ENCODE measurements at places on chromosomes 3 and 15. TPM values are rescaled to one million over a fixed set of nuclear protein-coding genes. Genes with fewer than 3 reads are reported as not detected.

DNA sequence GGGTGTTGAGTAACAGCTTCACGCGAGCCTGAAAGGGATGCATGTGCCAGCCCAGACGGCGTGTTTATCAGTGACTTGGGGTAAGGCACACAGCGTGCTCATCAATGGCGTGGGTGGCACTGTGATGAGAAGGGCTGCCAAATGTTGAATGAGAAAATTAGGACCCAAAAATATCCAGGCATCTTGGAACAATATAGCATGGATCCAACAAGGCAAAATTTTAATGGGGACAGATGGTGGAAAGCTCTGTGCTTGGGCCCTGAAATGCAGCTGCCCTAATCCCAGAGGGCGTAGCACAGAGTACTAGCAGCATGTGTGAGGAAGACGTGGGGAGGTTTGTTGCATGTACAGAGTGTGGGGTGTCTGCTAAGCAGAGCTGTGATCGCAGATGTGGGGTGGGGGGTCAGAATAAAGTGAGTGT is 48.9 kb downstream of the SSUH2 start:
- no peak overlapping the region for H3K27ac ChIP-seq
- no peaks in the 10 kb centered on the region for H3K4me1 ChIP-seq
- no peak overlapping the region for H3K4me3 ChIP-seq
- no peaks in the 10 kb centered on the region for H3K36me3 ChIP-seq
- H3K27me3 ChIP-seq, result no peaks in the 10 kb centered on the region

DNA sequence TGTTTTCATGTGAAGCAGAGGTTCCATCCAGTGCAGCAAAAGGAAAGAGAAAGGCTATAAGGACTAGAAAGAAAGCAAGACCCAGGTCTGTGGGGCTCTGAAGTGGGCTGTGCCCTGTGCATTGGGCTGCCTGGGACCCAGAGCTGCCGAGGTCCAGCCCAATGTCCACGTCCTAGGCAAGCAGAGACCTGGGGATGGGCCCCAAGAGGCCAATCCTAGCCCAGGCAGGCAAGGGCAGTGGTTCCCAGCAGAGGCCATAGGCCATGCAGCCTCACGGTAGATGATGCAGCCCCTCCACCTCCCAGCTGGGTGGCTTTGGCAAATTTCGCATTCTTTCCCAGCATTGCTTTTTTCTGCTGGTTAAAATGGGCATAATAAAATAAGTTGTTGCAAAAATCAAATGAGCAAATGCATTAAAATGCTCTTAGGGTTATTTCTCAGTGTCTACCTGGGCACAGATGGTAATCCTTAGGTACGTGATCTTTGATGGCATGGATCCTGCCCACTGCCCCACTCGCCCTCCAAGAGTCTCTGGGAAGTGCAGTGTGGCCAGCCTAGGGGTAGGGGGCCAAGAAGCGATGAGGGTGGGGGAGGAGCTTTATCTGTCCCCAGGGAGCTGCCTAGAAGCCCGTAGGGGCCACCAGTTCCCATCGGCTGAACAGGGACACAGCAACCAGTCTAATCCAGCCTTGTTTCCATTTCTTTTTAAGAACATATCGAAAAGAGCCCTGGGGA is 22.3 kb upstream of the GP9 start:
- H3K4me1 ChIP-seq, result peaks cover 14% of the 10 kb centered on the region
- H3K36me3 ChIP-seq, result no peaks in the 10 kb centered on the region
- no peak for DNase-seq
- H3K4me3 ChIP-seq, result no peak overlapping the region
- H3K27me3 ChIP-seq, result peaks cover 9% of the 10 kb centered on the region

- no peaks in the 10 kb centered on the region for H3K4me1 ChIP-seq
- no peak overlapping the region for H3K4me3 ChIP-seq
- no peaks in the 10 kb centered on the region for H3K27me3 ChIP-seq
- peaks cover 21% of the 10 kb centered on the region for H3K36me3 ChIP-seq
- no peak for DNase-seq
Measured at GRCh38 chr3:47601281-47601680, 22.6 kb upstream of the CSPG5 start.

TGM4 gene
- total RNA-seq, result not detected

GRCh38 chr15:39438260-39438659 is 142.6 kb upstream of the THBS1 start:
- no peaks in the 10 kb centered on the region for H3K36me3 ChIP-seq
- H3K4me3 ChIP-seq, result no peak overlapping the region
- no peaks in the 10 kb centered on the region for H3K4me1 ChIP-seq
- no peak overlapping the region for H3K27ac ChIP-seq
- H3K27me3 ChIP-seq, result peaks cover 23% of the 10 kb centered on the region

DNA sequence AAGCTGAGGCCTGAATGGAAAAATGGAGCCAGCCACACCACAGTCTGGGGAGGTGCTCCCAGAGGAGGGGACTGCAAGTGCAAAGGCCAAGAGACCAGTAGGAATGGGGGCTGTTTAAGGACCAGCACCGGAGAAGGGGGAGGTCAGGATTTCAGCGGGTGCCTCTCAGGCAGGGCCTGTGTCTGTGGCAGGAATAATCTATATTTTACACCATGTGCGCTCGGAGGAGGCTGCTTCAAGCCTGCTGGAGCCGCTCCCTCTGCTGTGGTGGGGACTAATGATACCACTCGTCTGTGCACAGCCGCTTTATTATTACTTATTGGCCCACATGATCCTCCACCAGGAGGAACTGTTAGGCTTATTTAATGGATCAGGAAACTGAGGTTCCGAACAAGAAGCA is 45.3 kb downstream of the TPRA1 start:
- no peak for DNase-seq
- H3K27me3 ChIP-seq, result peaks cover 2% of the 10 kb centered on the region
- no peak overlapping the region for H3K27ac ChIP-seq
- H3K4me3 ChIP-seq, result no peak overlapping the region

DNA sequence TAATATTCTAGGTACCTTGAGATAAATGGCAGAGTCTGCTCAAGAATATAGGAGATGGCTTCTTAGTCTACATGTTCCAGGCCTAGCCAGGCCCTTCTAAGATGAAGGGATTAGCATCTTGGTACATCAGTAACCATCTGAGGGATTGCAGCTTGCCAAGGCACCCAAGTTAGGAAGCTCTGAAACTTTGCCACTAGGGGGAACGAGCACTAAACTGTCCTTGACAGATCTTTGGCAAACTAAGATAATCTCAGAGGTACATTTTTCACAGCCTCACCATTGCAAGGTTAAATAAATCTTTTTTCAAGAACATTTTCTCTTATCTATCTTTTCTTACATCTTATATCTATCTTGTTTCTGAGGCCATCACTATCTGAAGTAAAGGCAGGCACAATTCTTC is 351.2 kb downstream of the RAP2B start:
- no peaks in the 10 kb centered on the region for H3K4me1 ChIP-seq
- peak; percentile 7 for DNase-seq
- no peak overlapping the region for H3K27ac ChIP-seq
- H3K4me3 ChIP-seq, result no peak overlapping the region
- H3K27me3 ChIP-seq, result no peaks in the 10 kb centered on the region
- H3K36me3 ChIP-seq, result peaks cover 3% of the 10 kb centered on the region

GABRB3 gene
- not detected for total RNA-seq

DNA sequence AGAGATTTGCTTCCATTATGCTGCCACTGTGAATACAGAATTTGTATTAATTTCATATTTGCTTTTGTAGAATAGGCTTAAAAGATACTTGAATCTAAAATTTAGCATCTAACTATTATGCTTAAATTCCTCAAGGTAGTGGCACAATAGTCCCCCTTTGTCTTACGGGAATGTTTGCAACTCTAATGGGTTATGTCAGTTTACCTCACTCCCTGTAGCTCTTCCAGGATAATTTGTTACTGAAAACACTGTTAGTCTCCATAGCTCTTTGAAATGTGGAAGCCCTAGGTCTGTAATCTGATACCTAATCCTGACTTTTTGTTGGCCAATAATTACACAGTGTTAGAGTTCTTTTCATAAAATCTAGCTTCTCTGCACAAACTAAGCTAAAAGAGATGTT is 433.4 kb downstream of the PYDC2 start:
- no peaks in the 10 kb centered on the region for H3K27me3 ChIP-seq
- H3K4me3 ChIP-seq, result no peak overlapping the region
- H3K36me3 ChIP-seq, result no peaks in the 10 kb centered on the region

DNA sequence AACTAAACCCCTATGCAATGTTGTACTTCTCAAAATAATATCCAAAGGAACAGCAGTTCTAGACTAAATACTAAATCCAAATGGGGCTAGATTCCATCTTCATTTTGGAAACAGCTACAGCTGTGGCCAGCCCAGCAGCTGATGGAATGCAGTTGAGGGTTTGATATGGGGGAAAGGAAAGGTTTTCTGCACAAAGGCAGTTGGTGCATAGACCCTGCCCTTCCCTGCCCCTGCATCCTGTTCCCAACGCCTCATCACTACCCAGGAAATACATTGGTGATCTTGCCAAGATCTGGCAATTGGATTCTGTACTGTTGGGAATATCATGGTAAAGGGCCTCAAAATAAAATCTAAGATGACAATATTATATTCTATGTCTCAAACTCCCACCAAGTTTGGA is 43.9 kb downstream of the DTWD1 start:
- no peaks in the 10 kb centered on the region for H3K36me3 ChIP-seq
- no peaks in the 10 kb centered on the region for H3K4me1 ChIP-seq
- no peak overlapping the region for H3K4me3 ChIP-seq
- no peak for DNase-seq
- H3K27me3 ChIP-seq, result peaks cover 11% of the 10 kb centered on the region
- H3K27ac ChIP-seq, result no peak overlapping the region

TRH gene
- total RNA-seq, result not detected

ITIH4 gene
- total RNA-seq, result 4.0 TPM

EPHA3 gene
- total RNA-seq, result 0.07 TPM

DNA sequence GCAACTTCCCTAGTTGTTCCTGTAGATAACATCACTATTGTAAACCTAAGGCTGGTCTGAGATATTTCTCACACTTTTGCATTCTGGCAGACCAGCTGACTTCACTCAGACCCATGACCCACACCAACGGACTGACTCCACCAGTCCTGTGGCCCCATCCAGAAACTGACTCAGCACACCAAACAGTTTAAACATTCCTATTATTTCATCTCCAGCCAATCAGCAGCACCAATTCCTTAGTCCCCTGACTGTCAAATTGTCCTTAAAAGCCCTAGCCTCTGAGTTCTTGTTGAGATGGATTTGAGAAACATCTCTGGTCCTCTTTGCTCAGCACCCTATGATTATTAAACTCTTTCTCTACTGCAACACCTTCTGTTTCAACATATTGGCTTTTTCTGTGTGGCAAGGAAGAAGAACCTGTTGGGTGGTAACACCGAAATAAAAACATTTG is 12.2 kb upstream of the IDH2 start:
- H3K27ac ChIP-seq, result no peak overlapping the region
- no peak for DNase-seq
- H3K4me3 ChIP-seq, result no peak overlapping the region
- no peaks in the 10 kb centered on the region for H3K4me1 ChIP-seq
- no peaks in the 10 kb centered on the region for H3K36me3 ChIP-seq

Data from activated CD4-positive, alpha-beta T cell treated with anti-CD3 and anti-CD28 coated beads for 36 hours (primary cell).